Skin of body (tissue), 3 donors: ENCODE measurements at places on chromosomes 11 and 22. TPM values are rescaled to one million over a fixed set of nuclear protein-coding genes. Genes with fewer than 3 reads are reported as not detected.

DNA sequence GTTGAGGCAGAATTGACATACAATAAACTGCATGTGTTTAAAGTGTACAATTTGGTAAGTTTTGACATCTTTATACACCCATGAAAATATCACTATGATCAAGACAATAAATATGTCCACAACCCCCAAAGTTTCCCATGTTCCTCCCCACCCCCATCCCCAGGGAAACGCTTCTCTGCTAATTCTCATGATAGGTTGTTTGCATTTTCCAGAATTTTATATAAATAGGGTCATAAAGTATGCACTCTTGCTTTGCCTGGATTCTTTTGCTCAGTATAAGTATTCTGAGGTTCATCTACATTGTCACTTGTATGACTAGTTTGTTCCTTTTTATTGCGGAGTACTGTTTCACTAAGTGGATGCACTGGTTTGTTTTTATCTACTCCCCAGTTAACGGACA, 35.6 kb downstream of the MYEOV start:
- no peak for DNase-seq

DNA sequence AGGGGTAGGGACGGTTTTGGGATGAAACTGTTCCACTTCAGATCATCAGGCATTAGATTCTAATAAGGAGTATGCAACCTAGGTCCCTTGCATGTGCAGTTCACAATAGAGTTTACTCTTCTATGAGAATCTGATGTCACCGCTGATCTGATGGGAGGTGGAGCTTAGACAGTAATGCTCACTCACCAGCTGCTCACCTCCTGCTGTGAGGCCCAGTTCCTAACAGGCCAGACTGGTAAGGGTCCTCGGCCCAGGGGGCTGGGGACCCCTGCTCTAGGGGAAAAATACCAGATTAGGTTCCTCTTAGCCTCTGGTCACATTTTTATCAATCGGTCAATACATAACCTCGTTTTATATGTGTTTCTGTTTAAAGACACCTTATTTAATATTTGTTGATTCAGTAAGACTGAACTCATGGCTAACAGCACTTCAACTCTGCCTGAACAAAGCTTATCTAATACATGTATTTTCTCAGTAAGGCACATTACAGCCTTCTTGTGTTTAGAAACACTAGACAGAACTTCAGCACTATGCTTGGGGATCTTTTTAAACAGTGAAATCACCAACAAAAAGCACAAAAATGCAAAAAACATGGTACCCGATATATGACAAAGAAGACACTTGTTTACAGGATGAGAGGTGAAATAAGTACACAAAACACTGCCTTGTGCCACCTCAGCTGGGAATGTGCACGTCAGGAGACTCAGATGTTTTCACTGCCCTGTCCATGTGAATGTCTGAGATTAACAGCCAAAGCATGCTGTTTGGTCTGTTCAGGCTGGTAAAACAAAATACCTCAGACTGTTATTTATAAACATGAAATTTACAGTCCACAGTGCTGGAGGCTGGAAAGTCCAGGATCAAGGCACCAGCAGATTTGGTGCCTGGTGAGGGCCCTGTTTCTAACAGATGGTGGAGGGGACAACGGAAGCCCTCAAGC, 107.5 kb downstream of the USP35 start:
- no peak for DNase-seq

DNA sequence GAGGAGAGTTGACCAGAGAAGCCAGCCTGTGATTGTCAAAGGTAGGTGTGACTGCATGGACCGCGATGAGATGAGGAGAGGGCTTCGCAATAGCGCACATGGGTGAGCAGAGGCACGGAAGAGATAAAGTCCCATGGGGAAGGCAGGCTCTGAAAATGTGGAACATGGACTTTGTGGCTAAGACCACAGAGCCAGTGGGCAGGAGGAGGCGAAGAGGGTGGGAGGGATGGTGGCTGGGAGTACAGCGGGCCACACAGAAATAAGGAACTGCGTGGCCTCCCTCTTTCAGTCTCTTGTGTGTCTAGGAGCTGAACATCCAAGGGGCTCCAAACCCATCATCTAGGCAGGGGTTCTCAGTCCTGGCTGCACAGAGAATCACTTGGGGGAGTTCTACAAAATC, 98.6 kb downstream of the TENM4 start:
- no peak for DNase-seq

DNA sequence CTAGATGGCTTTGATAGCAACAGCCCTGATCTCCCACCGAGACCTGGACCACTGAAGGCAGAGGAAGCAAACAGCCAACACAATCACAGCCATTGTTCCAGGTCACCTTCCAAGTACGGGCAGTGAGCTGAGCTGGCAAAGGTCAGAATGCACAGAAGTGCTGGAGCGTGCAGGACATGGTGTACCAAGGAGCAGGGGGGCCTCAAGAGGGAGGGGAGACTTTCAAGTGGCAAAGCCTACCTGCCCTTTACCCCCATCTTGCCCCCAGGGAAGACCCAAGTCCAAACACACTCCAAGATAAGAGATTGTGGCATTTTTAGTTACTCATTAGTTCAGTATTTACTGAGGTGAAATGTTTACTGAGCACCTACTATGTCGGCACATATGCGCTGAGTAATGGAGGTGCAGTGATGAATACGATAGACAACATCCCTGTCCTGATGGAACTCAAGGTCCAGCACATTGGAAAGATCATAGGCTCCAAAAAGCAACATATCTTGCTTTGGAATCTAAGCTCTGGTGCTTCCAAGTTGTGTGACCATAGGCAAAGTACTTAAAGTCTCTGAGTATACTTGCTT, 26.0 kb upstream of the TTC12 start:
- no peak for DNase-seq

DNA sequence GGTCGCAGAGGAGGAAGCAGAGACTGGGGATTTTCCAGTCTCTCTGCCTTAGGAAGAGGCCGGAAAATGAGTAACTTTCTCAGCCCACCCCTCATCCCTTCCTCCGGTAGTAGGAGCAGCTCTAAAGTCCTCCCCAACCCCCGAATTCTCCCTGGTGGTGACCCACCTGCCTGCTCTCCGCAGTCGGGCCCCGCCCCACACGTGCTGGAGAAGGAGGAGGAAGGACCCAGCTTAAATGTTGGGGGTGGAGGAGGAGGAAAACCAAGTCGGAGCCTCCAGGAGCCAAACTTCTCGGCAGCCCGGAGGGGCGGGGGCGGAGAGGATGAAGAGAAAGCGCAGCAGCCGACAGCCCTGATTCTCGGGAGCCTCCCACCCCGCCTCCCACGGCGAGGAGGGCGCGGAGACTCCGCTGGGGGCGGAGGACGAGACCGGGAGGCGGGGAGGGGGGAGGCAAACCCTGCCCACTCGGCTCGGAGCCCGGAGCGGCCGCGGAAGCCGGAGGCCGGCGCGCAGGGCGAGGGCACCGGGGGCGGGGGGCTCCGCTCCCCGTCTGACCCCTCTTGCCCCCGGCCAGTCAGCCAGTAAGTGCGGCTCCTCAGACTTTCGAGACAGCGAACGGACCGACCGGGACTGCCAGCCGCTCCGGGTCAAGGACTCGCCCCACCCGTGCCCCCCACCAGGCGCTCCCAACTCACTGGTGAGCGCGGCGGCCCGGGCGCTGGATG, at the start of gene TPBGL:
TSS of gene TPBGL (plus strand) at position 464 of the 725 bp plus-strand sequence. CDS start 276 bp downstream, outside the sequence.
- no peak for DNase-seq

- no peak for DNase-seq
Observed at GRCh38 chr22:45430871-45431270, 17.4 kb downstream of the RIBC2 start.

DNA sequence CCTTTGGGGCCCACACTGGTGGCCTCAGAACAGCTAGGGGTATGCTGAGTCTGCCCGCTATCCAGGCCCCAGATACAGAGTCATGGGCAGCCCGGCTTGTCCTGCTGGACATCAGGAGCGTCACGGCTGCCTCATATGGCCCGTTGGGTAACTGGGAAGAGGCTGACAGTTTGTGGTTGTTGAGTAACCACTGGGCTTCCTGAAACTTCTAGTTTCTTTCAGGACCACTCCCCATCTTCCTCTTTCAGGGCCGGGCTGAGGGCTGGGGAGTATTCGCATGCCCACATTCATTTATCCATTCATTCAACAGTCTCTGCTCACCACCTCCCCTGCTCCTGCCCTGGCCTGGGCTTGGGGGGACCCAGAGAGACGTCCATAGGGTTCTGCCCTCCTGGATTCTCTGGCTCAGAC, 13.4 kb upstream of the P2RY2 start:
- no peak for DNase-seq

- peak; percentile 69 for DNase-seq
Observed at GRCh38 chr11:118907051-118908042, 18.4 kb downstream of the BCL9L start.

DNA sequence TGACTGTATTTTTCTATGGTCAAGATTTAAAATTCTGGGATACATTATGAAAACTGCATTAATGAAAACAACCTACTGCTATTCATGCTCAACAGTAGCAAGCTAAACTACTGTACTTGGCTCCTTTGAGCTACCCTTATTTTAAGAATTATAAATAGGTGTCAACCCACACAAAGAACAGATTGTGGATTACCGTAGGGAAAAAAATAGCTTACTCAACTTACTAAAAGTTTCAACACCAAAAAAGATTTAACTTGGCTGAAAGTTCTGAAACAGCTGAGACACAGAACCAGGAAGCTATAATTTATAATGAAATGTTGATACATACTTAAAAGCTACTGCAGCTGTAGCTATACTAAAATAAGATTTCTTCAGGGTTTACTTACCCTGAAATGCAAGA, 10.1 kb downstream of the LIN7C start:
- no peak for DNase-seq

GRCh38 chr22:40238425-40239344, 61.0 kb downstream of the TNRC6B start:
- DNase-seq, result no peak

- DNase-seq, result no peak
Observed at GRCh38 chr11:32183512-32183911, 92.6 kb downstream of the RCN1 start.

DNA sequence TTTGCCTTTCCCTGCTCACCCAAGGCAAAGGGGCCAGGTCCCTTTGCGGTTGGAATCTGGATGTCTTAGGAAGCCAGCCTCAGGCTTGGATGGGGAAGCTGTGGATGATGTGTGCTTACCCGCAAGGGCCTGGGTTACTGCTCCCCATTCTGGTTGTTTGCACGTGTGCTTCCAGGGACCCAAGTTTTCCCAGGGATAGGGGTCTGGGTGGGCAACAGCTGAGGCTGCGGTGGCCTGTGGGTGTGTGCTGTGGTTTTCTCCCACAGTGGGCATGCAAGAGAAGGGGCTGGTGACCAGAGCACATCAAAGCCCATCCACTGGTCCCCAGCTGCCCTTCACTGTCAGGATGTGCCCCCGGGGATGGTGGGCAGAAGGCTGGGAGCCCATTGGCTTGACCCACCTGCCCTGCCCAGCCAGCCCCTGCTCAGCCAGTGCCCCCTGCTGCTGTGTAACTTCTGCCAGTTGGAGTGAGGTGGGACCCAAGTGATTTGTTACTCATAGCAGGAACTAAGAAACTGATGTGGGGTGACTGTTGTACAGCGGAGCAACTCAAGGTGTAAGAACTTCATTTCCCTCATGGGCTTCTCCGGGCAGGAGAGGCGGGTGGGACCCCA, 3.3 kb downstream of the CAPN5 start:
- DNase-seq, result no peak

DNA sequence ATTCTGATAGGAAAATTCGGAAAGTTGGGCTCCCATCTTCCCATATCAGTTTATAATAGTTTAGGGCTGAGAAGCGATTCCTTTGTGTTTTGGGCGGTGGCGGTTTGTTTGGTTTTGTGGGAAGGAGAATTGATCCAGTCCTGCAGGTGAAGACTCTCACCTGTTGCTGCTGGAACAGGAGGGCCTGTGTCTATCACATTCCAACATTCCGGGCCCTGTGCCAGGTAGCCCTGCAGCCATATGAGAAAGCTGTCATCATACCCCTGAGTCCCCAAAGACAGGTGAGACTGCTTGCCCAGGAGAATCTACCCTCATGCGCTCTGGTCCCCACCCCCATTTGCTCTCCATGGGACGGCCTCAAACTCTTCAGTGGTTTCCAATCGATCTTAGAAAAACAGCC, 62.1 kb downstream of the TRAF6 start:
- DNase-seq, result no peak

GRCh38 chr11:19978668-19979518, 181.4 kb downstream of the DBX1 start:
- no peak for DNase-seq

- DNase-seq, result peak; percentile 42
Observed at GRCh38 chr22:41966607-41967240, 2.5 kb upstream of the SEPTIN3 start.

- no peak for DNase-seq
Observed at GRCh38 chr11:44307340-44308099, 2.4 kb downstream of the ALX4 start.

GRCh38 chr11:1873048-1873812, 18.5 kb downstream of the PRR33 start:
- peak; percentile 31 for DNase-seq

DNA sequence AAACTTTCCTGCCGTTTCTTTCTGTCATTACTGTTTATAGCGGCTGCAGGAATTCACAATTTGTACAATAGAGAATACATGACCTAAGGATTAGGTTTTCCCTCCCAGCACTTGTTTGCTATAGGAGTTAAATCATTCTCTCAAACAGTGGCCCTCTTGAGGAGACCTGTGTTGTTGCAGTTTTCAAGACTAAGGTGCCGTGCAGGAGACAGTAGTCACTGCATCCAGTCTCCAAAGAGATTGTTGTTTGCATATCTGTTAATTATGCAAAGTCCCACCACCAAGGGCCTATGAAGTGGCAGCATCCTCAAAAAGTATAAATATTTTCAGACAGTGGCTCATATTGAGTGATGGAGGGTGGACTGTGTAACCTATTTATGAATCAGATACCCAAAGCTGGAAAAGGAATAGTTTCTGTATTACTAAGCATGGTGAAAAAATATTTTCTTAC, 2.3 kb downstream of the PRSS23 start:
- DNase-seq, result no peak

The GSTP1 gene
- 333 TPM for total RNA-seq

The MRGPRE gene
- total RNA-seq, result not detected

The APOBEC3A gene
- 12.6 TPM for total RNA-seq

The OR52I2 gene
- not detected for total RNA-seq

The FBLN1 gene
- total RNA-seq, result 117 TPM

The LARGE1 gene
- 16.4 TPM for total RNA-seq

The OR2D2 gene
- total RNA-seq, result not detected

The PIWIL4 gene
- 6.2 TPM for total RNA-seq

The B3GAT1 gene
- total RNA-seq, result 0.79 TPM

The MUC2 gene
- under 0.01 TPM for total RNA-seq
